Heart right ventricle (tissue), 16 donors: ENCODE measurements at places on chromosomes 12 and 14. TPM values are rescaled to one million over a fixed set of nuclear protein-coding genes. Genes with fewer than 3 reads are reported as not detected.

The LRP10 gene
- total RNA-seq, result 39.3 TPM

The PDE3A gene
- total RNA-seq, result 212 TPM

GRCh38 chr14:105387530-105387922 lies 10.8 kb upstream of the TEX22 start:
- DNase-seq, result no peak
- H3K4me1 ChIP-seq, result no peaks in the 10 kb centered on the region
- H3K4me3 ChIP-seq, result no peak overlapping the region
- H3K36me3 ChIP-seq, result peaks cover 54% of the 10 kb centered on the region

DNA sequence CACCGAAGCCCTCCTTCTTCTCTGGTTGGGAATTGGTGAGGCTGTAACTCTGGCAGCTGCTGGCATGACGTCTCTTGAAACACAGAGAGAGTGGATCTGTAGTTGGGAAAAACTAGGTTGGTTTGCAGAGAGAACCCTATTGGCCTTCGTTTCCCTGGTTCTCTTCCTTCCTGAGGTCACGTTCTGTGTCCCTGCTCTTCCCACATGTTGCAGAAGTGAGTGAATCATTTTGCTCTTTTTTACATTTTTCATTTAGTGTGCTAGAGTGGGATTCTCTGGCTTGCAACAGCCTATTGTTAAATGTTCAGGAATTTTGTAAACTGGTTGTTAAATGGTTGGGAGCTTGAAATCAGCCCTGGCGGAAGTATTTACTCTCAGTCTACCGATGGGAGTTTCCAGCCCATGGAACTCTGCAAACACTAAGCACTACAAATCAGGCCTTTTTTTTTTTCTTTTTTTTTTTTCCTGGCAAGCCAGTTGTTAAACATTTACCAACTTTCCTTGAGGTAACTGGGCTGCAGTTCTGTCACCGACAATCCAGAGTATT lies 26.8 kb upstream of the CKAP4 start:
- no peak overlapping the region for H3K4me3 ChIP-seq
- H3K27ac ChIP-seq, result no peak overlapping the region
- no peaks in the 10 kb centered on the region for H3K4me1 ChIP-seq
- DNase-seq, result no peak
- H3K36me3 ChIP-seq, result no peaks in the 10 kb centered on the region

The PTGDR gene
- 0.36 TPM for total RNA-seq

The TIGAR gene
- 14.5 TPM for total RNA-seq

DNA sequence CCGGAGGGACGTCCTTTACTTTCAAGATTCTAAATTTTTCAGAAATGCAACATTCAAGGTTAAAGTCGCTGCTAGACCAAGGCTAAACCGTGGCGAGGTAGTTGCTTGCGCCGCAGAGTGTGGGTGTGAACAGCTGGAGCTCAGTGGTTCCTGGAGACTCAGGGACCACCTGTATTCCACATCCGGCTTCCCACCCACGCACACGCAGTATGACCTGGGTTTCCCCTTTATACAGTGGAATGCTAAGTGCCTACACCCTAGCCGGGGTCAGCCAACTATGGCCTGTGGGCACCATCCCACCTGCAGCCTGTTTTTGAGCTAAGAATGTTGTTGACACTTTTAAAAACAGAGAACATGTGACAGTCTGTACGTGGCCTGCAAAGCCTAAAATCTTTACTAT lies 42.9 kb upstream of the TESC start:
- no peak overlapping the region for H3K27ac ChIP-seq
- H3K4me1 ChIP-seq, result peaks cover 13% of the 10 kb centered on the region
- no peaks in the 10 kb centered on the region for H3K36me3 ChIP-seq
- H3K4me3 ChIP-seq, result no peak overlapping the region
- H3K27me3 ChIP-seq, result no peaks in the 10 kb centered on the region
- no peak for DNase-seq

- H3K27ac ChIP-seq, result no peak overlapping the region
- DNase-seq, result peak; percentile 6
- H3K27me3 ChIP-seq, result no peaks in the 10 kb centered on the region
- H3K36me3 ChIP-seq, result peaks cover 18% of the 10 kb centered on the region
These were observed 10.9 kb downstream of the NOC4L start for GRCh38 chr12:132154941-132155770.

- no peak overlapping the region for H3K27ac ChIP-seq
- peaks cover 40% of the 10 kb centered on the region for H3K4me1 ChIP-seq
- H3K27me3 ChIP-seq, result no peaks in the 10 kb centered on the region
- no peaks in the 10 kb centered on the region for H3K36me3 ChIP-seq
- DNase-seq, result no peak
- no peak overlapping the region for H3K4me3 ChIP-seq
These were observed 68.0 kb downstream of the ZFP36L1 start for GRCh38 chr14:68724914-68725313.

The FOXN4 gene
- total RNA-seq, result not detected

DNA sequence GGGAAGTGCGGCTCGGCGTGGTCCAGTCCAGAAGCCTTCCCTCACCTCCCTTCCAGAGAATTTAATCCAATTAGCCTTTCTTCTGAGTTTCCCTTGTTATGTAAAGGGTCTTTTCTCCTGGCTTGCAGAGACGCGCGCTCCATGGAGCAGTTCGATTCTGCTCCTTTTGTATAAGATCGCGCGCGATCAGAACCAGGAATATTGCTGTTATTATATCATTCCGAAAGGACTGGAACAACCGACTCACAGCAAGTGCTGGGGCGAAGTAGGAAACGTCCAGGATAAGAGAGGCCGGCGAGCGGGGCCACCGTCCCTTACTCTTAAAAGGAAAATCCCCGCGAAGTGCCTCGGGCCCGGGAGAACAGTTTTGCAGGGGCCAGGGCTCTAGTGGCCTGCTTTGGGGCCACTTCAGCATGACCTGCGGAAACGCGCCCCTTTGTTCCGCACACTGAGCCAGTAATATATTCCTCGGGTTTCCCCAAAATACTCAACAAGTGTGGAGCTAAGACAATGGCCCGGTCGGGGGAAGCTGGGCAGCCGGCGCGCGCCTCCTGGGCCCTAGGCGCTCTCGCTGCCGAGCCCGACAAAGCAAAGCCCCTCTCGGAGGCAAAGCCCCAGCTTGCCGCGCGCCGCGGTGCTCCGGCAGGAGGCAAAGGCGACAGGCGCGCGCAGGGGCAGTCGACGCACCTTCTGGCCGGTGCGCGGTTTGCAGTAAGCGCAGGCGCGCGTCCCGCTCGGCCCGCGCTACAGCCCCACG lies 2.9 kb downstream of the RFX4 start:
- H3K27me3 ChIP-seq, result peaks cover 100% of the 10 kb centered on the region
- H3K27ac ChIP-seq, result no peak overlapping the region
- no peaks in the 10 kb centered on the region for H3K36me3 ChIP-seq
- peaks cover 50% of the 10 kb centered on the region for H3K4me1 ChIP-seq
- no peak for DNase-seq

The BEGAIN gene
- 0.49 TPM for total RNA-seq

The POTEM gene
- total RNA-seq, result not detected

DNA sequence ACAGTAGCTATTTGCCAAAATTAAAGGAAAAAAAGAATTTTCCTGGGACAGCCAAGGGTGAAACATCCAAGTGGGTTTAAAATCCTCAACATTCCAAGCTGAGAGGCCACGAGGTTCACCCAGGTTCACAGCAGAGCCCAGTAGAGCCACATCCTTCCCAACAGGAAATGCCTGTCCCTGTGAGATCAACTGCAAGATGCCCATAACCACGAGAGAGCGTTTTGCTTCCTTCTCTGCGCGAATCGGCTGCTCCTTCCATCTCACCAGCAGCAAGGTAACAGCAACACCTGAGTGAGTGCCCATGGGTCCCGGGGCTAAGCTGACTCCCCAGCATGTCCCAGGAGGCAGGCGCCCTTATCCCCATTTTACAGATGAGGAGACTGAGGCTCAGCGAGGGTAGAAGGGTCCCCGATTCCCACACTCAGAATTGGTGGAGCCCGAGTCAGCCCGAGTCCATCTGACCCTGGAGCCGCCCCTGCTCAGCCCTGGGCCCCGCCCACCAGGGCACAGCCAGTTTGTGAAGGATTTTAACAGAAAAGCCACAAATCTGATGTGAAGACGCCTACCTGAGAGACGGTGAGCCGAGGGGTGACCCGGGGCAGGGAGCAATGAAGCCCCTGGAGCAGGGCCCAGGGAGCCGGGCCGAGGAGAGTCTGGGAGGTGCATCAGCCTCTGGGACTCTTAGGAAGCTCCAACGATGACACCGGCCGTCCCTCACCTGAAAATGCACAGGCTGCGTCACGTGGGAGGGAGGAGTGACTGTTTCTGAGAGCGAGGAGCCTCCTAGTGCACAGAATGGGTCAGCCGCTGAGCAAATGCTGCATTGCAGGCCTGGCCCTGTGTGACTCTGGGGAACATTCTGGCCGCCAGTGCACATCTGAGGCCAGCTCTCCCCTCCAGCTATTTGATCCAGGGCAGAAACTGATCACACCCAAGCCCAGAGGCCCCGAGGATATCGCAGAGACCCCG lies 236.9 kb upstream of the SFSWAP start:
- H3K27me3 ChIP-seq, result peaks cover 8% of the 10 kb centered on the region
- H3K36me3 ChIP-seq, result no peaks in the 10 kb centered on the region
- H3K4me3 ChIP-seq, result no peak overlapping the region
- H3K4me1 ChIP-seq, result no peaks in the 10 kb centered on the region

DNA sequence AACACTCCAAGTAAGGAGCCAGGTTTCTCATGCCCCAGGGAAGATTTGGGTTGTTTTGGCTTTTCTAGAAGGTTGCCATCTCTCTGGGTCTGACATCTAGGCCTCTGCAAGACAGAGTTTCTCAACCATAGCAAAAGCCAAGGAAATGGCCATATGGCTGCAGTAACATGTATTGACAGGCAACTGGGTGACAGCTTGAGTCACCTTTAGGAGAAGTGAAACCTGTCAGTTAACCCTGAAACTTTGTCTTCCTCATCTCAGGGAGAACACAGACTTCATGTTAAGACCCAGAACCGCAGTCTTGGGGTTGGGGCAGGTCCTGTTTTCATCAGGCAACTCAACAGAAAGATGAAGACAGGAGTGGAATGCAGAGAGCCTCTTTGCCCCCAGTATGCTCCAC lies 46.0 kb upstream of the PLBD1 start:
- peaks cover 5% of the 10 kb centered on the region for H3K4me1 ChIP-seq
- H3K4me3 ChIP-seq, result no peak overlapping the region
- no peaks in the 10 kb centered on the region for H3K36me3 ChIP-seq
- no peak for DNase-seq
- peak overlapping the region; percentile 64 for H3K27ac ChIP-seq

GRCh38 chr12:104551-105081 lies 38.0 kb downstream of the IQSEC3 start:
- no peaks in the 10 kb centered on the region for H3K27me3 ChIP-seq
- H3K36me3 ChIP-seq, result no peaks in the 10 kb centered on the region
- no peak overlapping the region for H3K27ac ChIP-seq
- no peak for DNase-seq
- peaks cover 14% of the 10 kb centered on the region for H3K4me1 ChIP-seq

The GLT8D2 gene
- 8.2 TPM for total RNA-seq

The RNASE3 gene
- not detected for total RNA-seq

The TAS2R30 gene
- 1.1 TPM for total RNA-seq

- peaks cover 7% of the 10 kb centered on the region for H3K4me1 ChIP-seq
- H3K36me3 ChIP-seq, result no peaks in the 10 kb centered on the region
- no peak overlapping the region for H3K27ac ChIP-seq
- no peak for DNase-seq
- no peaks in the 10 kb centered on the region for H3K27me3 ChIP-seq
- no peak overlapping the region for H3K4me3 ChIP-seq
These were observed 242.4 kb upstream of the TBX3 start for GRCh38 chr12:114926341-114926740.

DNA sequence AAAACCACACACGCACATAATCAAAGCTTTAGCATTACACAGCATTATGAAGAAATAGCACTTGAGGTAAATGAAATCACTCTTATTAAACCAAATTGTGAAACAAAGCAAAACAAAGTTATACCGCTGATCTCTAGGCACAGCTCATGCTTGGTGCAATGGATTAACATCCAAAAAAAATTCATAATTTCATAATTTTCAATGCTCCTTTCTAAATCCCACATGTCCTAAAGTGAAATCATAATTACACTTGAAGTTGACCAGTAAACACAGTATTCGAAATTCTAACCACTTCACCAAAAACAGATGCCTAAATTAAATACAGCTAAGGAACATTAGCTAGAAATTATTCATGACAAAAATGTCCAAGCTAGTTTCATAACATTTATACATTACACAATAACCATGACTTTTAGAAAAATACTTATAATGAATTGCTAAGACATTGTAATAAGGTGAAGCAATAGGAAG lies 1.5 kb downstream of the MLH3 start:
- no peak for DNase-seq
- H3K4me3 ChIP-seq, result no peak overlapping the region
- peaks cover 24% of the 10 kb centered on the region for H3K4me1 ChIP-seq
- H3K27ac ChIP-seq, result peak overlapping the region; percentile 10

The MMP19 gene
- 0.77 TPM for total RNA-seq

DNA sequence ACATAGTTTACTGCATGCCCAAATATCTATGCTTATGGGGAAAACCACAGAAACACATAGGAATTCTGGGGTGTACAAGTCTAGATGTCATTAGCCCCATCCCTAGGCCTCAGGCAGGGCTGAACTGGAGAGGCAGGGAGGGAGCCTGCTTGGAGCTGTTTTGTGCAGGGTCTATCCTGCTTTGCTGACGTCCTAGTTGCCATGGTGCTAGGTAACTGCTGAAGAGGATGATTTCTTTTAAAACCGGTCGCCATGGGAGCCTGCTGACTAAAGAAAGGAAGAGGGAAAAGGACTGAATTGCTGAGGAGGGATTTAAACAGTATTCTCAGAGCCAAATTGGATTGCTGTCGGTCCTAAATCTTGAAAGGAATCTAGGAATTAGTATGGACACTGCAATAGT lies 10.7 kb downstream of the GPR19 start:
- no peak overlapping the region for H3K27ac ChIP-seq
- no peak overlapping the region for H3K4me3 ChIP-seq
- no peak for DNase-seq
- H3K36me3 ChIP-seq, result no peaks in the 10 kb centered on the region
- peaks cover 4% of the 10 kb centered on the region for H3K4me1 ChIP-seq

The TRIM9 gene
- total RNA-seq, result 0.98 TPM

- no peaks in the 10 kb centered on the region for H3K4me1 ChIP-seq
- no peaks in the 10 kb centered on the region for H3K36me3 ChIP-seq
- H3K4me3 ChIP-seq, result no peak overlapping the region
- H3K27me3 ChIP-seq, result no peaks in the 10 kb centered on the region
- peak overlapping the region; percentile 51 for H3K27ac ChIP-seq
- DNase-seq, result no peak
These were observed 35.5 kb upstream of the MAX start for GRCh38 chr14:65137648-65138307.

GRCh38 chr14:75262641-75263040 lies 16.0 kb upstream of the FOS start:
- DNase-seq, result no peak
- no peak overlapping the region for H3K27ac ChIP-seq
- H3K36me3 ChIP-seq, result no peaks in the 10 kb centered on the region
- H3K4me1 ChIP-seq, result peaks cover 39% of the 10 kb centered on the region
- H3K4me3 ChIP-seq, result no peak overlapping the region
- H3K27me3 ChIP-seq, result no peaks in the 10 kb centered on the region

GRCh38 chr12:10668526-10668925 lies 5.3 kb downstream of the STYK1 start:
- no peak overlapping the region for H3K4me3 ChIP-seq
- H3K4me1 ChIP-seq, result no peaks in the 10 kb centered on the region
- DNase-seq, result no peak
- no peak overlapping the region for H3K27ac ChIP-seq
- H3K36me3 ChIP-seq, result no peaks in the 10 kb centered on the region
- peaks cover 22% of the 10 kb centered on the region for H3K27me3 ChIP-seq
